ENCODE measurements at places on chromosomes 1 and 21.

GRCh38 chr1:150995896-150996295, 10.8 kb downstream of the MINDY1 start:
- no peaks in the 10 kb centered on the region for H3K36me3 ChIP-seq
- H3K4me3 ChIP-seq: no peak overlapping the region
- no peak for DNase-seq
- H3K27me3 ChIP-seq: no peaks in the 10 kb centered on the region

DNA sequence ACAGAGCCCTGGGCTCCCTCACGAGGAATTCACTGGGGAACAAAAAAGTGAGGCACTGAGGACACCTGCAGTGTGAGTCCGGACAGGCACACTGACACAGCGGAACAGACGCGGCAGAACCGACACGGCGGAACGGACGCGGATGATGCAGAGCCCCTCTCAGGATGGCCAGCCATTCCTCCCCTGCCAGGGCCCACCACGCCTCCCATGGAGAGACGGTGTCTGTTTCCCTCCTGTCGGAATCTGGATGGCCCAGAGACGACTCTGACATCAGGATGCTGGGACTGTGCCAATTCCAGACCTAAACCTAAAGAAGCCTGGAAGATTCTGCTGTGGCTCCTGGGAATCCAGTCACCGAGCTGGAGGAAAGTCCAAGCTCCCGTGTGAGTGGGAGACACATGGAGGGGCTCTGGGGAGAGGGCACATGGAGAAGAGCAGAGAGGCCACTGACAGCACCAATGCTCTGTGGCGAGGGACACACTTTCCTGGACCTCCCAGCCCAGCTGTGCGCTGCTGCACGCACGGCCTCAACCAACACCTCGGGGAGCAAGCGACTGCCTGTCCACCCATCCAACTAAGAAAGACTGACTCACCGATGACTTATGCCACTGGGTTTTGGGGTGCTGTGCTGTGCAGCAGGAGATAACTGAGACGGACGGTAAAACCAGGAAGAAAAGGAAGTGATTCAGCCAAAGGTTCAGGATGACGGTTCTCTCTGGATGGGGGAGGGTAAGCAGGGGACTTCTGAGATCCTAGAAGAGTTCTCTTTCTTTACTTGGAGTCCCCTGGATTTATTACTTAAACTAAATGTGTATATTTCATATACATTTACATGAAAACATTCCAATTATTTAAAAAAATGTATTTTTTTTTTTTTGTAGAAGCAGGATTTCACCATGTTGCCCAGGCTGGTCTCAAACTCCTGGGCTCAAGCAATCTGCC, 23.3 kb downstream of the ZBTB17 start:
- no peak overlapping the region for H3K4me3 ChIP-seq
- H3K36me3 ChIP-seq: peaks cover 5% of the 10 kb centered on the region
- H3K4me1 ChIP-seq: peaks cover 59% of the 10 kb centered on the region
- peak; percentile 27 for DNase-seq
- no peaks in the 10 kb centered on the region for H3K27me3 ChIP-seq

DNA sequence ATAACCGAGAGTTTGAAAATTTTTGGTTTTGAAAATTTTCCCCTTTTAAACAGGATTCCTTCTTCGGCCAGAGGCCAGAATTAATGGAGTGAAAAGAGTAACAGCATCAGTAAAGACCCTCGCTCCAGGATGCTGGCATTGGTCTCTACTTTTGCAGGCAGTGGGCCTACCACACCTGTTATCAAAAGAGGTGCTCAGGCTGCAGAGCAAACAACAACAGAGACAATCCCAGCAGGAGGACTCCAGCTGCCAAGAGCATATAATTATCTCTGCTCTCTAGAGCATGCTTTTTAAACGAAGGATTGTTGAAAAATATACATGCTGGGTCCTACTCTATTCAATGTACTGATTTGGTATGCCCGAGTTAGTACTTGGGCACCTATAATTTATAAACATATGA, 1048.5 kb downstream of the PLA2G4A start:
- no peak overlapping the region for H3K4me3 ChIP-seq
- no peaks in the 10 kb centered on the region for H3K36me3 ChIP-seq

DNA sequence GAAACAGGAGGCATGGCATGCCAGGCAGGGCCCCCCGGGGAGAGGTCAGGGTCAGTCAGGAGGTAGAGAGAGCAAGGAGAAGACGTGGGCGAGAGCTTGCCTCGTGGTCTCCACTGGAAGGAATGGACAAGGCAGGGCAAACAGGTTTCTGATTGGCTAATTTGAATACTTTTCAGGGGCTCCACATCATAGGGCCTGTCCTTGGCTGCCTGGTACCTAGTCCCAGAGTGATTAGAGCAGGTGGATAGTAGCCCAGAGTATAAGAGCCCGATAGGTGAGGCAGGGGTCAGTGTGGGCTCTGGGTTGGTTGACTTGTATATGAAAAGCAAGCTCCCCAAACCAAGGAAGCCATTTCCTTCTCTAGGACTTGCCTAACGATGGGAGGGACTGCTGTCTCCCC, 178.6 kb downstream of the ZP4 start:
- no peaks in the 10 kb centered on the region for H3K27me3 ChIP-seq
- no peaks in the 10 kb centered on the region for H3K4me1 ChIP-seq
- DNase-seq: no peak
- H3K27ac ChIP-seq: no peak overlapping the region
- no peaks in the 10 kb centered on the region for H3K36me3 ChIP-seq

DNA sequence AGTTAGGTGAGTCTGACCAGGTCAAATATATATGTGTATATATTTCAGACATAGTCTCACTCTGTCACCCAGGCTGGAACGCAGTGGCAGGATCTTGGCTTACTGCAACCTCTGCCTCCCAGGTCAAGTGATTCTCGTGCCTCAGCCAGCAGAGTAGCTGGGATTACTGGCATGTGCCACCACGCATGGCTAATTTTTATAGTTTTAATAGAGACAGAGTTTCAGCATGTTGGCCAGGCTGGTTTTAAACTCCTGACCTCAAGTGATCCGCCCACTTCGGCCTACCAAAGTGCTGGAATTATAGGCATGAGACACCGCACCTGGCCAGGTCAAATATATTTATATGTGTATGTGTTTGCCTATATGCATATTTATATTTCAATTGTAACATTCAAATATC, 581.5 kb upstream of the B3GALT2 start:
- H3K4me1 ChIP-seq: no peaks in the 10 kb centered on the region
- no peak overlapping the region for H3K27ac ChIP-seq
- no peak overlapping the region for H3K4me3 ChIP-seq
- no peaks in the 10 kb centered on the region for H3K36me3 ChIP-seq
- no peaks in the 10 kb centered on the region for H3K27me3 ChIP-seq

DNA sequence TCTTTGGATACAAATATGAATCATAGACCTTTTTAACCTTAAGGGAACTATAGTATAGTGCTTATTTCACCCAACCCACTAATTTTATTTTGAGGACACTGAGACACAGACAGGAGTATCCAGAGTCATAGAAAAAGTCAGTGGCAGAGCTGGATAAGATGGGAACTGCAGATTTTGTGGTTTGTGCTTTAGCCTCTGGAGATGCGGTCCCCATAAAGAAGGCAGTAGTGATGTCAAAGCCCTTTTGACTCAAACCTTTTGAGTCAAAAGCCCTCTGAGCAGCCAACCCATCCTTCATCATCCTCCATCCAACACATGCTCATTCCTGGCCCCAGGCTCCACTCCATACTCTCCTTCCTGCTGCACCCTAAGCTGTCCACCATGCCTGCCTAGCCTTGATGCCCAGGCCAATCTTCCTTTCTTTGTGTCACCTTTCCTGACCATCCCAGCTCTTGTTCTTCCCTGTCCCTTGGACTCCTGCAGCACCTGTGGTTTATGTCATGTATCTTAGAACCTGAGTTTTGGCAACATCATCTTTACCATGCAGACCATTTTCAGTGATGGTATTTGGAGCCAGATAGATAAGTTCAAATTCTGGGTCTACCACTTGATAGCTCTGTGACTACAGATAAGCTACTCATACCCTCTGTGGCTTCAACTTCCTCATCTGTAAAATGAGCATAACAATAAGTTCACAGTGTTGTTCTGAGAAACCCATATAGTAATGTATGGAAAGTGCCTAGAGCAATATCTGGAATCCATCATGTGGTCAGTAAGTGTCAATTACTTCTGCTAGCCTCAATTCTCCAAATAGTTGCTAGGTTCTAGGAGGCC, 20.1 kb downstream of the SLAMF1 start:
- H3K27ac ChIP-seq: no peak overlapping the region
- no peak overlapping the region for H3K4me3 ChIP-seq
- H3K27me3 ChIP-seq: no peaks in the 10 kb centered on the region
- DNase-seq: no peak
- peaks cover 15% of the 10 kb centered on the region for H3K4me1 ChIP-seq
- no peaks in the 10 kb centered on the region for H3K36me3 ChIP-seq

DNA sequence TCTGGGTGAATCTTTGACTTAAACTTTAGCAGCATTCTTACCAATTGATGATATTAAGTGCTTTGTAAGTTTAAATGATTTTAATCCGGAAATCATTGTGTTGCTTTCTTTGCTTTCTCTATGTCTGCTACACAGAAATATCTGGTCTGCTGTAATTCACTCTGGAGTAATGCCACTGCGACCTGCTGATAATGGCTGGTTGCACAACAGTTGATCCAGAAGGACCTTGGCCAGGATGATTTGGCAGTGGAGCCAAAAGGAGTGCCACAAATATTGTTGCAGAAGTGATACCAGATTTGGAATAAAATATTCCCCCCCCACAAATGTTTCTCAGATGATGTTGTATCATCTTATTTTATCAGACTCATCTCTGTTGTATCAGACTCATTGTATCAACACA, 2063.9 kb downstream of the MRPL39 start:
- no peaks in the 10 kb centered on the region for H3K27me3 ChIP-seq
- no peak overlapping the region for H3K27ac ChIP-seq
- H3K4me3 ChIP-seq: no peak overlapping the region

GRCh38 chr1:184512724-184513123, 125.9 kb downstream of the C1orf21 start:
- no peaks in the 10 kb centered on the region for H3K27me3 ChIP-seq
- no peaks in the 10 kb centered on the region for H3K36me3 ChIP-seq
- DNase-seq: no peak
- H3K4me3 ChIP-seq: no peak overlapping the region

DNA sequence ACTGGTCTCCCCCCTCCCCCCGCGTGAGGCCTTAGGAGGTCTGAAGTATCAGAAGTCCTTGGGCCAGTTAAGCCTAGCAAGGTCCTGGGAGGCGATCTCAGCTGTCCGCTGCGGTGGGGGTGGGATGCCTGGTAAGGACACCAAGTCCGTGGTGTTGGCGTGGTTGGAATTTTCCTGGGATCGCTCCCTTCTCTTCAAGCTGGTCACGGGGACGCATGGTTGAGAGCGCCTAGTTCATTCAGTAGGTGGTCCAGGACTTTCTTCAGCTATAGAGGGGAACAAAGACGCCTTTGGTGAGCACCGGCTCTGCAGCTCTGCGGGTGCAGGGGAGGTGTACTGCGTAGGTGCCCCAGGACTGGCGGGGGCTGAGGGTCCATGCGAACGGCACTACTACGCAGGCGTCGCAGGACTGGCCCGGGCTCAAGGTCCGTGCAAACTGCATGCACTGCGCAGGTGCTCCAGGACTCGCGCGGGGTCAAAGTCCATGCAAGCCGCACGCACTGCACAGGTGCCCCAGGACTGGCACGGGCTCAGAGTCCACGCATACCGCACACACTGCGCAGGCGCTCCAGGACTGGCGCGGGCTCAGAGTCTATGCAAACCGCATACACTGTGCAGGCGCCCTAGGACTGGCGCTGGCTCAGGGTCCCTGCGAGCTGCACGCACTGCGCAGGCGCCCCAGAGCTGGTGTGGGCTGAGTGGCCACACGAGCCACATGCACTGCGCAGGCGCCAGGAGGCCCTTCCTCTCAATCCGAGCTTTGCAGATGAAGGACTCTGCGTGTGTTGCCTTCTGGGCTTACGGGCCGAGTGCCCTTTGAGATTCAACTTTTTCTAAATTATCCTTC, 36.6 kb upstream of the HMGN1 start:
- no peaks in the 10 kb centered on the region for H3K4me1 ChIP-seq
- no peaks in the 10 kb centered on the region for H3K27me3 ChIP-seq
- H3K36me3 ChIP-seq: no peaks in the 10 kb centered on the region
- H3K27ac ChIP-seq: no peak overlapping the region
- peak overlapping the region; percentile 21 for H3K4me3 ChIP-seq
- peak; percentile 45 for DNase-seq

- H3K4me3 ChIP-seq: no peak overlapping the region
- H3K36me3 ChIP-seq: no peaks in the 10 kb centered on the region
- DNase-seq: no peak
- H3K27me3 ChIP-seq: no peaks in the 10 kb centered on the region
- H3K4me1 ChIP-seq: no peaks in the 10 kb centered on the region
Measured at GRCh38 chr21:41899426-41900202, 20.5 kb upstream of the PRDM15 start.

GRCh38 chr21:19833082-19833481, 1165.1 kb upstream of the NCAM2 start:
- no peaks in the 10 kb centered on the region for H3K36me3 ChIP-seq
- H3K27ac ChIP-seq: no peak overlapping the region
- H3K4me3 ChIP-seq: no peak overlapping the region
- DNase-seq: no peak
- H3K27me3 ChIP-seq: no peaks in the 10 kb centered on the region

- no peak overlapping the region for H3K27ac ChIP-seq
- no peak overlapping the region for H3K4me3 ChIP-seq
Measured at GRCh38 chr1:54995835-54996234, 2.9 kb upstream of the BSND start.

- no peak overlapping the region for H3K4me3 ChIP-seq
- DNase-seq: no peak
- H3K36me3 ChIP-seq: no peaks in the 10 kb centered on the region
- H3K27ac ChIP-seq: no peak overlapping the region
- H3K27me3 ChIP-seq: no peaks in the 10 kb centered on the region
Measured at GRCh38 chr1:233503366-233503954, 110.4 kb upstream of the KCNK1 start.

- no peaks in the 10 kb centered on the region for H3K27me3 ChIP-seq
- DNase-seq: peak; percentile 81
- H3K27ac ChIP-seq: no peak overlapping the region
- H3K4me1 ChIP-seq: no peaks in the 10 kb centered on the region
Measured at GRCh38 chr1:90721210-90722194, 4.4 kb upstream of the BARHL2 start.

GRCh38 chr1:55673416-55673815, 458.3 kb upstream of the USP24 start:
- H3K27me3 ChIP-seq: no peaks in the 10 kb centered on the region
- no peak overlapping the region for H3K27ac ChIP-seq
- no peaks in the 10 kb centered on the region for H3K36me3 ChIP-seq
- no peak for DNase-seq

DNA sequence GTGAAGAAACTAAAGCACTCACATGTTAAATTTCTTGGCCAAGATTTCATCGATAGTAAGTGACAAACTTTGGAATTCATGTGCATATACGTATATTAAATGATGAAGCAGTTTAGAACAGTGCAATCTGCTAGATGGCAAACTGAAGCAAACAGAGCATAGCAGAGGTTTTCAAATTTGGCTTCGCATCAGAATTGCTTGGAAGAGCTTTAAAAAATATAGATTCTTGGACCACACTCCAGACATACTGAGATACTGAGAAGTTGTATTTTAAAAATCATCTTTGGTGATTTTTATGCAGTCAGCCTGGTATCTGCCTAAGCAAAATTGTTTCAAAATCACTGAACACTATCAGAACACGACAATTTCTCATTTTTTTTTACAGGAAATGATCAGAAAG, 709.2 kb downstream of the PLA2G4A start:
- no peaks in the 10 kb centered on the region for H3K4me1 ChIP-seq
- H3K4me3 ChIP-seq: no peak overlapping the region
- no peaks in the 10 kb centered on the region for H3K27me3 ChIP-seq
- no peak for DNase-seq

GRCh38 chr1:229286099-229286766, 15.3 kb downstream of the RAB4A start:
- H3K4me1 ChIP-seq: no peaks in the 10 kb centered on the region
- H3K27ac ChIP-seq: no peak overlapping the region
- H3K27me3 ChIP-seq: no peaks in the 10 kb centered on the region
- DNase-seq: no peak
